ENCODE measurements at places on chromosomes 3 and 15. TPM values are rescaled to one million over a fixed set of nuclear protein-coding genes. Genes with fewer than 3 reads are reported as not detected.

Gene NLGN1
- not detected for total RNA-seq

Gene PLSCR4
- not detected for total RNA-seq

Gene CHST13
- total RNA-seq = not detected

DNA sequence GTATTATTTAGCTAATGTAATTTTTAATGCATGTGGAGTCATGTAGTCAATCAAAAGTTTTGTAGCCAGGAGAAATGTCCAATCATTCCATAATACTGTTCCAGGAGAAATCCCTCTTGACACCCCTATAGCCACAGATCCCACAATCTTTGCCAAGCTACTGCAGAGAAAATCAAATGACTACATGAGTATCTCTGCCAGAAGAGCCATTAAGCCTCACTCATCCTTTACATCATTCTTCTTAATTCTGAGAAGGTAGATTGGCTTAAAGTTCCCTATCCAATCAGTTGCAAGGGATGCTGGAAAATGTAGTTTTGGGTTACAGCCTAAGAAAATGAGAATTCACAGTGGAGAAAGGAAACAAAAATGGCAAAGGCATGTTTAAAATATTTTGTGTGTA is 502.1 kb downstream of the ZBBX start:
- H3K4me3 ChIP-seq = no peak overlapping the region
- no peaks in the 10 kb centered on the region for H3K4me1 ChIP-seq
- H3K27me3 ChIP-seq = no peaks in the 10 kb centered on the region
- no peak for DNase-seq
- H3K27ac ChIP-seq = no peak overlapping the region

DNA sequence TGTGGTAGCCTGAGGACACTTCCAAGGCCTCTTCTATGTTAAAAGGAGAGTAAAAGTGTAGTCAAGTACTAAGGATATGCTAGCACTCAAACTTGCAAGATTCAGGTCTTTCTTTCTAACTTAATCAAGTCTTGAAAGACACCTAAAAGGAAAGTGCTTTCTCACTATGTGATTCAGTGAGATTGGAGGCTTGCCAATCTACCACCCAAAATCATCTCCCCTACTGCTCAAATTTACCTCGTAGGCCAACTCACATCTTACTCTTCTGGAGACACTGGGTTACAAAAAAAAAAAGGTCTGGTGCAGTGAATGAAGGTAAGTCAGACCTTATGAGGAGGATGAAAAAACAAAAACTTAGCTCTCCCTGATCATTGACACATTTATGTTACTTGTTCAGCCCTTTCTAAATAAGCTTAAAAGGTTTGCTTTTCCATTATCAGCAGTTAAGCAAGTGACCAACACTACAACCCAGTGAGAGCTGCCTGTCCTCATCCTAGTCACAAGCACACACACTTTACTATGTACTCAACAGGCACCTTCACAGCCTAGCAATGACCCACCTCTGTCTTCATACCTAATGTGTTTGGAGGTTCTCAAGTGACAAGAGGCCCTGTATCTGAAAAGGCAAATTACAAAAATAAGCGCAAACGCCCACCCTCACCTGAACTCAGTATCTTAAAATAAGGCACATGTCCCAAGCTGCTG is 19.6 kb downstream of the SUMF1 start:
- no peak for DNase-seq
- H3K4me3 ChIP-seq = no peak overlapping the region
- no peak overlapping the region for H3K27ac ChIP-seq
- H3K27me3 ChIP-seq = no peaks in the 10 kb centered on the region

GRCh38 chr15:22915866-22916515 is 64.2 kb downstream of the CYFIP1 start:
- no peaks in the 10 kb centered on the region for H3K4me1 ChIP-seq
- H3K4me3 ChIP-seq = no peak overlapping the region
- no peaks in the 10 kb centered on the region for H3K27me3 ChIP-seq
- peaks cover 2% of the 10 kb centered on the region for H3K36me3 ChIP-seq
